NCI-H774 (cell line): ENCODE measurements at places on chromosomes 4 and X.

DNA sequence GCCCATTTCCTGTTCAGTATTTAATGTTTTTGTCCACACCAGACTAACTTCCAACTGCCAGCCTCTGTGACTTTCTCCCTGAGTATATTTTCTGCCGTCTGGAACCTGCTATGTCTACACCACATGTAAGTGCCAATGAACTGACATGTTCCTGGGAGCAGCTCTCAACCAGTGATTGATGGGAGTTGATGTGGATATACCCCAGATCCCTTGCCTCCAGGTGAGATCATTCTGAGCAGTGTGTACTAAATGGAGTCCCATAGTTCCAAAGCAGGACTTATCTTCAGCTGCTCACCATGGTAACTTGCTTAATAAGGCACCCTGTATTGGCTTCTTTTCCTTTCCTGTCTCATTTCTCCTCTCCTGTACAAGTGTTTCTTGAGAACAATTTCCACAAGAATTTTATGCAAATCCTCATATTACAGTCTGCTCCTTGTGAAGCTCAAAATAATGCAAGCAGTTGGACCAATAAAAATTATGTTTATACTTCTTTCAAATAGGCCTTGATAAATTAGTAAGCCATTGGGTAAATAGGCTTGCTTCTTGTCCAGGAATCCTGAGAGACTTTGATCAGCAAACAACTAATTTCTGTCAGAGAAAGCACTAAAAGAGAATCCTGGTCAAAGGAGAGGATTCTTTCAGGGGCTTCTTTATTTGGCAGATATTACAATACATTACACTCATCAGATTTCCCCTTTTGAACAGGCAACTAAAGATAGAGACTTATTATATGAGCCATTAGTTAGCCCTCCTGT, 911.7 kb upstream of the NDST4 start:
- DNase-seq: no peak

- no peak for DNase-seq
Measured at GRCh38 chr4:35525192-35525978, 718.9 kb downstream of the ARAP2 start.

DNA sequence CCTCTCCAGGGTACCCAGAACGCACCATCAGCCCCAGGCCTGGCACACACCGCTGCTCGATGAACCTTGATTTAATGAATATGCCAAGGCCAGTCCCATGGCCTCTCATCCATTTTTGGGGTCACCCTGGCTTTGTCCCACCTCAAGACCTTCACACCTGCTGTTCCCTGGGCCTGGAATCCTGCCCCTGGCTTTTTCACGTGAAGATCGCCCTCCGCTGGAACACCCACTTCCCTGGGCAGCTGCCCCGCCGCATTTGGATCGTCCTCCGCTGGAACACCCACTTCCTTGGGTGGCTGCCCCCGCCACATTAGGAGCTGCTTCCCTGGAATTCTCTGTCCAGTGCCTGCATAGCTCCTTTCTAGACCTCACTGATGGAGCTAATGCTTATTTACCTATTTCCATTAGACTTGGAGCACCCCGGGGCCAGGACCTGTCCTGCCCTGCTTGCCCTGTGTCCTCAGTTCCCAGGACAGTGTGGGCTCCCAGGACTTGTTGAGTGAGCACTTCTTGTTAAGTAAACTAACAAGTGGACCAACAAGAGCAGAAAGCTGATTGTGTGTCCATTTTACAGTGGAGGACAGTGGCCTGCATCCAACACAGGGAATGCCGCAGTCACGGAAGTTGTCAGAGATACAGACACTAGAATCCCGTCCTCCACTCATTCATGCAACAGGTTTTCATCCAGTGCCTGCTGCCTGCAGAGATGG, 12.5 kb downstream of the BLOC1S4 start:
- DNase-seq: no peak

DNA sequence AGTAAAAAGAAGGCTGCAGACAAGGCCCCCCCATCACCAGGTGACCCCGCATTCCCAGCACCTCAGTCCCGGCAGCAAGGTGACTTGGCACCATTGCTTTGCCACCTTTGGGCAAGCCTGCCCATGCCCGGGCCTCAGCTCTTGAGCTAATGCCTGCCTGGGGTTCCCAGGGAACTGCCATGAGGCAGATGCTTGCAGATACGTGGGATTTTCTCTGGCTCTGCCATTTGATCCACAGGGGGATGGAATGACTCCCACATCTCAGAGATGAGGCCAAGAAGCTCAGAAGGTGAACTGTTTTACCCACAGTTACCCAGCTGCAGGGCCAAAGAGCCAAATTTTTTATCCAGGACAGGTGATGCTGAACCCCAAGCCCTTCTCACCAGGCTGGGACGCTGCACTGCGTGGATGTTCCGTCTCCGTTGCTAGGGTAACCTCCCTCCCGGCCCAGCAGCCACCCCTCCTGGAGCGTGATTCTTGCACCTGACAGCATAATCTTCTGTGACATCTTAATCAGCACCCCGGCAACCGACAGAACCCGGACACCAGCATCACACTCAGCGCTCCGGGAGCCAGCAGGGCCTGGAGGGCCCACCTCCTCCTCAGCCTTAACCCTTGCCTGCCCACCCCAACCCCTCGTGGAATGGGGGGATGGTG, 15.7 kb upstream of the MSX1 start:
- DNase-seq: no peak

DNA sequence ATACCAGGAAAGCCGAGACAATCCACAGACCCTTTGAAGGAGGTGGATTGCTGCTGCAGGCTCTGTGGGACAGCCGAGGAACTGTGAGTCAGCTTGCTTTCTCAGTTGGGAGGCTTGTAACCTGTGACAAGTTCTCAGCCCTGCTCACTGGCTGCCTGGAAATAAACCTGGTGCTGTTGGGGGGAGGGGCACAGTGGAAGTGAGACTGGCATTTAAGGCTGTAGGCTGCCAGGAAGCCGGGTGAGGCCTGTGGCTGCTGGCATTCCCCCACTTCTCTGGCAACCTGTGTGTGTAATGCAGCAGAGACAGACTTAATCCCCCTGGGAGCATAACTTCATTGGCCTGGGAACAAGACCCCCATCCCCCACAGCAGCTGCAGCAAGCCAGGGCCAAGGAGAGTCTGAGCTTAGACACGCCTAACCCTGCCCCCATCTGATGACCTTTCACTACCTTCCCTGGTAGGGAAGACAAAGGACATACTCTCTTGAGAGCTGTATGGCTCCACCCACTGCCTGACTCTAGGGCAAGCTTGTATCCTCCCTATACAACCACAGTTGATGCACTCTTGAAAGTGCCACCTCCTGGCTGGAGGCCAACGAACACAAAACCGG, 64.1 kb downstream of the ALPK1 start:
- no peak for DNase-seq

DNA sequence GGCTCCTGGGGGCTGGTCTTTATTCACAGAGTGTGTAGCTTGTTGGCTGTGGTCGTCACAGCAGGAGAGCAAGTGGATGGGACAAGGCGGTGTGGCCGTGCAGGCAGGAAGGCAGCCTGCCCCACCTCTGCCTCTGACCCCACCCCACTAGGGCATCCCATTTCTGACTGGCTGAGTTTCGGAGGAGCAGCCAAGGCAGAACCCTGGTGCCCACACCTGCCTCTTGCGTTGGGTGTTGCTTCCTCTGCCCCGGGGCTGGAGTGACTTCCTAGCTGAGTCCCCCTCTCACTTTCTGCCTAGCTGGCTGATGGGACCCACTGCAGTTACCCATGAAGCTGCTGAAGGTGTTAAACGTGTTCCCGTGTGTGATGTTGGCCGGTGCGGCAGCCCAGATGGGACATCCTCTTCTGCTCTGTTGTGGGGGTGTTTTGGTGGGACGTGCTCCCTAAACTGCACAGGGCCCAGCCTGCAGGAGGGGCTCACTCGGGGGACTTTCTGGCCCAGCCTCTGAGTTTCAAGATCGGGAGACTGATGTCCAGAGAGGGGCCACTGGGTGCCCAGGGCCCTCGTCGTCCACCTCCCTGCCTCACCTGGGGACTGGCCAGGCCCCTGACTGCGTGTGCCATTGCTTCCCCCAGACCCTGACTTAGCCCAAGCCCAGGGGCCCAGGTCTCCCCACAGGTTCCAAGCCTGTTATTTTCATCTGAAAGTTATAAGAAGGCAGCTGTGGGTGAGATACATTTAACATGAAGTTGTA, 101.5 kb downstream of the PSAPL1 start:
- no peak for DNase-seq
